ENCODE measurements at places on chromosomes 6 and 20. TPM values are rescaled to one million over a fixed set of nuclear protein-coding genes. Genes with fewer than 3 reads are reported as not detected.

Gene TRMT6
- 19.6 TPM for total RNA-seq

Gene WFDC12
- total RNA-seq, result 8.9 TPM

Gene RIPPLY2
- not detected for total RNA-seq

Gene ZSCAN9
- total RNA-seq, result 16.6 TPM

Gene RAET1L
- 9.3 TPM for total RNA-seq

Gene SIRPA
- total RNA-seq, result 8.5 TPM

Gene TRIM31
- under 0.01 TPM for total RNA-seq

Gene VGLL2
- total RNA-seq, result not detected

Gene SPTLC3
- 7.3 TPM for total RNA-seq

Gene BACH2
- 0.68 TPM for total RNA-seq

Gene CLDN20
- total RNA-seq, result not detected

Gene IL17F
- total RNA-seq, result not detected

Gene TRAPPC3L
- total RNA-seq, result not detected

Gene TBXT
- total RNA-seq, result not detected
